Skeletal muscle tissue (tissue), 5 donors: ENCODE measurements at places on chromosomes 3 and 15. TPM values are rescaled to one million over a fixed set of nuclear protein-coding genes. Genes with fewer than 3 reads are reported as not detected.

The MKRN2OS gene
- total RNA-seq = not detected

The CCR3 gene
- total RNA-seq = not detected

The BSN gene
- total RNA-seq = under 0.01 TPM

The NANOGP8 gene
- not detected for total RNA-seq

The CHRNA3 gene
- not detected for total RNA-seq
